ENCODE measurements at places on chromosomes 2 and 18.

DNA sequence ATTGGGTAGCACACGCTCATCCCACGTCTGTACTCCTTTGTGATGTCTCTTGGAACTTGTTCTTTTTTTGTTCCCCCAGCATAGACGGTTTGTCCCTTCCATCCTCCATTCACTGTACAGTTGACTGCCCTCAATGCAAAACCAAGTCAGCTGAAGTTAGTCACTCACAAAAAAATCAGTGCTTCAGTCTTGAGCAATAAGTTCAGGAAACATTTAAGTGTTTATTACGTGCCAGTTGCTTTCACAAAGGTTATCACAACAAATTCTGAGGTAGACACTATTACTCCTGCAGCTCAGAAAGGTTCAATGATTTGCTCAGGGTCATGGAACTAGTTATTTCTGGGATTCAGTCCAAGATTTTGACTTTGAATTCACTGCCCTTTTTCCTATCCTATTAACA, 102.2 kb downstream of the PDE1A start:
- DNase-seq, result no peak

- DNase-seq, result no peak
Observed at GRCh38 chr2:25524507-25524906, 148.9 kb downstream of the DTNB start.

DNA sequence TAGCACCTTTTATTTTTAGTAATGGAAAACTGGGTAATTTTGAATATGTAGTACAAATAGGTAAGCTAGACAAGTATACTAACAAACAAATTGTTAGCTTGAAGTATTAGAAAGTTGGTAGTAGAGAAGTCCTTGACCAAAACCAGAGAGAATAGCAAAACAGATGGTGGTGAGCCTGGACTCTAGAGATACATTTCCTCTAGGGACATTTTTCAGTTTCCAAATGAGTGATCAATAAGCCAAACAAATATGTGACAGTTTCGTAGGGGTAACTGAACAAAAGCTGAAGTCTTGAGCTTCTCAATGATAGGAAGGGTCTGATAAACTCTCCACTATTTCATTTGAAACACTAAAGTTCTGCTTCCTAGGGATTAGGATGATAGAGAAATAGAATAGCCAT, 692.0 kb upstream of the FAM98A start:
- no peak for DNase-seq

DNA sequence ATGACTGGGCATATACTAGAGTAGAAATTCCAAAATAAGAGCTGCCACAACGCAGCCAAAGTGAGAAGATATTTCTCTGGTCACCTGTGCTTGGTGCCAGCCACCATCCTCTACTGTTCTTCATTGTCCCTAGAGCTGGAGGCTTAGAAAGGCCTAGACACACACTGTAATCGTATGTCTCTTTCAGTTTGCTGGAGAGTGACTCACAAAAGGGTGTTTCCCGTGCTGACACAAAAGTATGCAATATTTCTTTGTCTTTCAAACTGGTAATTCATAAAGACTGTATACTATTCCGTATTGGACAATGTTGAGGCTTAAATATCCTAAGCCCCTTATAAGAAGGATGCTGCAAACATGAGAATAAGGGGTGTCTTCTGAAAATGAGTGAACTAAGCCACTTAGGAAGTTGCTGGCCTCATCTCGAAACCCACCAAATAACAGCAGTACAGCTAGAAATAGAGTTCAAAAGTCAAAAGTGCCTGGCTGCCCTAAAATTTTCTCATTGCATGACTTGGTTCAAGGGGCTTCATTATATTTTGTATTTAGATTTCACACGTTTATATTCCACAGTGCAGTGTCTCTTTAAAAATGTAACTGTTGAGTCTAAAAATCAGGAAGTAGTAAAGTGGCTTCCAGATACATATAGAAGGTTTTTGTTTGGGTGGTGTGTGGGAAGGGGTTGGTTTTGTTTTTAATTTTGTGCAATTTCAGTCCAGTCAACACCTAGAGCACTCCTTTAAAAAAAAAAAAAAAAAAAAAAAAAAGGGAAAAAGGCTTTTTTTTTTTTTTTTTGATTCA, 601.1 kb downstream of the ARHGAP15 start:
- no peak for DNase-seq

- peak; percentile 8 for DNase-seq
Observed at GRCh38 chr2:240603846-240604245, 17.3 kb downstream of the CAPN10 start.

DNA sequence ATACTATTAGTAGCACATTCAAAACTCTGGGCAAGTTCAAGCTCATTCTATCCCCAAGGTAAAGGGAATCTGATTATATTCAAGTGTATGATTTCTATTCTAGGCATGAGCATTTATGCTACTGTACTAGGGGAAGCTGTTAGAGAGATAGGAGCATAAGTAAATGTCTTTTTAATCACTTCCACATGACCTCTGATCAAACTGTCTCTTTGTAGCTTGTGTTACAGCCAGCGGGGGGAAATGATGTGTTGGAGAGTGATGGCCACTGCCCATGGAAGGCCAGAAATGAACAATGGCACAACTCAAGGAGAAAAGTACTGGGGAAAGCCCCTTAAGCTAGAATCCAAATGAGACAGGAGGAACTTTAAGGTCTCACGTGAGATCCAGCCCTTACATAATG, 894.9 kb upstream of the CDH2 start:
- DNase-seq, result no peak

GRCh38 chr2:71672826-71673795, 219.8 kb downstream of the DYSF start:
- no peak for DNase-seq

GRCh38 chr18:76979111-76979751, 153.4 kb downstream of the MBP start:
- DNase-seq, result no peak

- DNase-seq, result no peak
Observed at GRCh38 chr2:114714313-114714712, 271.9 kb downstream of the DPP10 start.

DNA sequence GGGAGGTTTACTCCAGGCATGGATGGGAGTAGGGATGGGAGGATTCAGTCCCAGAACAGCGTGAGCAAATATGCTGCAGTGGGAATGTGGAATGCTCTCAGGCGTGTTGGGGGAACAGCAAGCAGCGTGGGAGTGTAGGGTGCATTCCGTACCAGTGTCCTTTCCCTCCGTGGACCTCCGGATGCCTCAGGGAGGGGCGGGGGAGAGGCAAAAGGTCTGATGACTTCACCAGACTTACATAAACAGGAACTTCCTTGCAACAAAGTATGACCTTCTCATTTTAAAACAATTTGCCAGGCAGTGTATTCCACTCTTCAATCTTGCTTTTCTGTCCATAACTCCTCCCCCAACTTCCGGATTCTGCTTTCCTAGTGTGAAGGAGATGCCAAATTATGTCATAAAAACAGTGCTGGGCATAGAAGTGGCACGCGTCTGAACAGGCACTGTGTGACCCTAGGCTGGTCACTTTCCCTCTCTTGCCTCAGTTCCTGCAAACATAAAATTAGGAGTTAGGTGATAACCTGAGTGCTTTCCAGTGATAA, 36.9 kb downstream of the RPL37A start:
- DNase-seq, result no peak

DNA sequence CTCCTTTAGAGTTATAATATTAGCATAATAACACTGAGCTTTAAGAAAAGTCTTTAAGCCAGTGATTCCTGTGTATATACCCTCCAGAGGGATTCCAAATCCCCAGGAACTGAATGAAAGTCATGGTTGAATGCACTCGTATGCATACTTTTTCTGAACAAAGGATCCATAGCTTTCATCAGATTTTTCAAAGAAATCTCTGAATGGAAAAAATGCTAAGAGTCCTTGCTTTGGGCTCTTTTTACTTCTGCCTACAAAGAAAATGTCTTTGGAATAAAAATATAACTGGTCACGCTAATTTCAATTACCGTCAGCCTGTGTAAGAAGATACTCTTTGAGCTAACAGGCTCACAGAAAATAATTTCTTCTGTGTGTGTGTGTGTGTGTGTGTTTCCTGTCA, 939.5 kb downstream of the ERBB4 start:
- DNase-seq, result no peak

DNA sequence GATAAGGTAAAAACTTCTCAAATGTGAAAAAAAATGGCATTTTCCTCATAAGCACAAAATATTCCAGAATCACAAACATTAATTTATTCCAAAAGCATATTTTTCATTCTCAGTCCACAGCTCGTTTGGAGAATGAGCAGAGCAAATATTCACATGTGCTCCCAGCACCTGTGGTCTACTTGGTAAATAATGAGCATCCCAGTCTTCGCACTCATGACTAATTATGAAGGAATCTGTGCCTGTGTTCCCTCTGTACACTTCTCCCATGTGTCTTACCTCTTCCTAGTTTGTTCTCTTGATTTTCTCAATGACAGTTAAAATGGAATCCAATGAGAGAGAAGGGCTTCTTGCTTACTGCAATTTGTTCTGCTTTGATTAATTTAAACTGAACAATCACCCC, 671.0 kb upstream of the SOX11 start:
- DNase-seq, result no peak

DNA sequence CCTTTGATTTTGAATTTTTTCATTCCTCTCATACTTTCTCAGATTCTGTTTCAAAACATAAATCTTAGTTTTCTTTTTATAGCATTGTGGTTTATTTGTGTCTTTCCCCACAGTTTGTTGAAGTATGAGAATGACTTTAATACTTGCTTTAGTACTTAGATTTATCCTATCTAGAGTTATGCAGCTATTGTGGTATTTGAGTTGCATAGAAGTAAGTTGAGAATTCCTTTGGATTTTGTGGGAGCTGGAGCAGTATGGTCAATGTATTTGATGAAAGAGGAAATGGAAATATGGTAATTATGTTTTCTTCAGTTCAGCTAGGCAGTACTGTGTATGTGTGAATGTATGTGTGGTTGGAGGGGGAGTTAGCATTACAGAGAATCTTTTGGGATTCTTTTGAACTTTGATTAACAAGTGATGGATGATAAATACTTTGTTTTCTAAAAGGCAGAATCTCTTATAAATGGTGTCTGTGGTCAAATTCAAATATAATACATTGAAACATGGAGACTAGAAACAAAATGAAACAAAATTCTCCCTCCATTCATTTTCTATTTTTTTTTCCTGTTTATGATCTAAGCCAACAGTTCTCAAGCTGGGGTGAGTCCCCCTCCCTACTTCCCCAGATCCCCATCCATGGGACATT, 3.0 kb downstream of the ACVR2A start:
- DNase-seq, result no peak

DNA sequence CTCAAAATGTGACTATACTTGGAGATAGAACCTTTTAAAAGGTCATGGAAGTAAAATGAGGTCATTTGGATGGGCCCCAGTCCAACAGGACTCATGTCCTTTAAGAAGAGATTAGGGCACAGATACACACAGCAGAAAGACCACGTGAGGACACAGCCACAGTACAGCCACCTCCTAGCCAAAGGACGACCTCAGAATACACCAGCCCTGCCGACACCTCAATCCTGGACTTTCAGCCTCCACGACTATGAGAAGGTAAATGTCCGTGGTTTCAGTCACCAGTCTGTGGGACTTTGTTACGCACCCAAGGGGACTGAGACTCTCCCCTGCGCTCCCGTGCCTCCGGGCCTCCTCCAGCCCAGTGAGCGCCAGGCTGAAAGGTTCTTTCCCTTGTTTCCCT, 30.2 kb upstream of the HPCAL1 start:
- peak; percentile 2 for DNase-seq

DNA sequence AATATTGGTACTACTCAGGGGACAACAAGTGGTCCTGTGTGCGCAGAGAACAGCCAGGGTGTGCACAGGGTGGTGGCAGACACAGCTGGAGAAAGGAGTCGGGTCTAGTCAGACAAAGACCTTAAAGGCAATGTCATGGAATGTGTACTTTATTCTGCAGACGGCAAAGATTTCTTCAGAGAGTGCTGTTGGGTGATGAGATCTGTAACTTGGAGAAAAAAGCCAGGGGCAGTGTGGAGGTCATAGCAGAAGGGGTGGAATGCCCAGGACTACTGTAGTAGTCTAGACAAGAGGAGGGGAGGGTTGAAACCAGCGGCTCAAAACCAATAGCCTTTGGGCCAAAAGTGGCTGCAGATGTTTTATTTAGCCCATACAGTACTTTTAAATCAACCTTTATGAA, 121.3 kb upstream of the ZFP36L2 start:
- no peak for DNase-seq

DNA sequence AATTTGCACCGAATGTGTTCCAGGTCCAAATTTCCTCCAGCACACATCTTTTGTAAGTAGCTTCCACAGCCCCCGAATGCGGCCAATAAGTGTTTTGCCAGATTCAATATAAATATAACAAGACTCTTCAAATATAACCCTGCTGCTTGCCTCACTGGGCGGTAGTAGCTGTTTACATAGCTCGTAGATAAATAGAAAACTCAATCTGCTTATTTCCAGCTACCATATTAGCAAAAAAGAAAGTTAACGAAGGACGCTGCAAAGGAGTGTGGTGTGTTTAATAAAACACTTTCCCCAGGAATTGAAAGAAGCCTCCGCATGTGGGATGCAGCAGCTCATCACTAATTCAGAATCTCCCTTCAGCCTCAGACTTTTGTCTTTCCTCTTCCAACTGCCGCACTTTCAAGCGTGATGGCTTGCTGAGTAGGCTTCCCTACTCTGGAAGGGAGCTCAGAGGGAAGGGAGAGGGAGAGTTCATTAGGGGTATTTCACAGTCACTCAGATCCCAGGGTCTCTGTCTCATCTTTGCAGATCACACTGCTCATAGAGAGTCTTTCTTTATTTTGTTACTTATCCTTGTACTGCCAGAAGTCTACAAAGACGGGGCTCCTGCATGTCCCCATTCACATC, 367.0 kb downstream of the RND3 start:
- no peak for DNase-seq

- peak; percentile 97 for DNase-seq
Observed at GRCh38 chr2:217887841-217888701, 114.7 kb downstream of the TNS1 start.

DNA sequence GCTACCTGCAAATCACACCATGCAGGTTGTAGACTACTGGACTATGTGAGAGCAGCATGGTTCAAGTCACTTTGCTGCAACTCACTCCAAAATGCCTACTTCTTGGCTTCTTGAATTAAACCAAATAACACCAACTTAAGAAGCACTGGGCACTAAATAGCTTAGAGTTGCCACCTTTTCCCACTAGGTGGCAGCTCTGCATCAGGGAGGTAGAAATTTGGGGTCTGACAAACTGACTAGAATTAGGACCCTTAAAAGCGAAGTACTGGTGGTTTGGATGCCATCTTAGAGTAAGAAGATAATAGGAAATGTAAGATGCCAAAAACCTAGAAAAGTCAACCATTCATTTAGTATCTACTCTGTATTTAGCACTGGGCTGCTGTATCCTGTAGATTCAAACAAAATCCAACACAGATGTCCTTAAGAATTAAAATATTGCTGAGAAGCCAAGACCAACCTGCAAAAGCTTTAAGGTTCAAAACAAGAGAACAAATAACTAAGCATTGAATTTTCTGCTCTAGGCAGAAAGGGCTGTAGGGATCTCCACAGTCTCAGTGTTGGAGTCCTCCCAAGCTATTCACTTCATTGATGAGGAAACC, 65.5 kb downstream of the CCBE1 start:
- no peak for DNase-seq

GRCh38 chr2:109148117-109148746, 19.2 kb downstream of the SH3RF3 start:
- no peak for DNase-seq
